ENCODE measurements at places on chromosomes 11 and 22. TPM values are rescaled to one million over a fixed set of nuclear protein-coding genes. Genes with fewer than 3 reads are reported as not detected.

Gene BTBD18
- total RNA-seq: not detected

- DNase-seq: no peak
Observed at GRCh38 chr11:23732026-23732425, 764.8 kb upstream of the LUZP2 start.

Gene DERL3
- 1.0 TPM for total RNA-seq

Gene PATE3
- not detected for total RNA-seq
